AG20443 (cell line): ENCODE measurements at places on chromosomes 5 and 9.

- DNase-seq, result no peak
Measured at GRCh38 chr5:54829102-54829501, 156.3 kb downstream of the ESM1 start.

GRCh38 chr9:129595311-129595741 is 25.6 kb downstream of the C9orf50 start:
- DNase-seq, result peak; percentile 53

- no peak for DNase-seq
Measured at GRCh38 chr9:94478755-94479730, 75.8 kb upstream of the PCAT7 start.

DNA sequence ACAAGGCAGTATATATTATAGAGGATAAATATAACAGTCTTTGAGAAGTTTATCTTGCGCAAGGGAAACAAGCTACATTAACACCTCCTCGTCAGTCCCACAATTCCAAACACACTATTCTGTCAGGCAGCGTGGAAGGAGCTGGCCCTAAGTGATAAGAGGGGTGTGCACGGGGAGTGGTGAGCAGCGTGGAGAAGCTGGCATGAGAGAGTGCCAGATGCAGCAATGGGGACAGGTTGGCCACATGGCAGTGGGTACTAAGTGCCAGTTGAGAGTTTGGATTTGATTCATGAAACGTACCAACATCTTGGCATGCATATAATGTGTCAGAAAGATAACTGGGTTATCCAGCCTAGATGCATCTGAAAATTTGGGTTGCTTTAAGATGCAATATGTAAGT is 460.2 kb downstream of the ICE1 start:
- no peak for DNase-seq

DNA sequence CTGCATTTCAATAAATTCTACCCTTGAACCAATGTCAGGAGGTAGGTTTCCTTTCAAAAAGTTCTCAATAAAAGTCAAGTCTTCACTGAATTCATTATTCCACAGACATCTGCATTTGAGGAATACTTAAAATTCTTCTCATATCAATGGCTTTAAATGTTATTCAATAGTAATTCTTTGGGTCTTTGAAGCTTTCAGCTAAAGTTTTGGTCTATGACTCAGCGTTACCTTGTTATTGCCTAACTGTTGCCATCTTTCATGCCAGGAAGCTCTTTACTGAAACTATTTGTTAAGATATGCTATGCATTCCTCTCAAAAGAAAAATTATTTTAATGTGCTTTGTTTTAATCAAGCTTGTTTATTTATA is 170.5 kb downstream of the NNT start:
- DNase-seq, result peak; percentile 44

- DNase-seq, result peak; percentile 90
Measured at GRCh38 chr5:33049842-33050241, 338.7 kb downstream of the NPR3 start.

GRCh38 chr5:17436350-17436749 is 61.7 kb upstream of the TAF11L2 start:
- DNase-seq, result no peak

DNA sequence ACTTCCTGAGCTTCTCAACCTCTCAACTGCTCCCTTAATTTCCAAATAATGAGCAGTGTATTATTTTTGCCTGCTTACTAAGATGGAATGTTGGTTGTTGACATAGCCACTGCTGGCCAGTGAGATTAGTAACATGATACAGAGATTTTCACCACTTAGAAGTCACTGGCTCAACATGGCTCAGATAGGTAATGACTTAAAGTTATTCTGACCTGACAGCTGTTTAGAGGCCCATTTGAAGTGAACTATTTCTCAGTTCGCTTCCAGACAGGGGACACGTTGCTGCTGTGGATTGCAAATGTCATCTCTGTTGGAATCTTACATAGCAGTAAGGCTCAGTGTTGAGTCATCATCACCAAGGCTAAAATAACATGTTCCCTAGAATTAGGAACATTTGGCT is 490.2 kb downstream of the TLE4 start:
- peak; percentile 72 for DNase-seq

DNA sequence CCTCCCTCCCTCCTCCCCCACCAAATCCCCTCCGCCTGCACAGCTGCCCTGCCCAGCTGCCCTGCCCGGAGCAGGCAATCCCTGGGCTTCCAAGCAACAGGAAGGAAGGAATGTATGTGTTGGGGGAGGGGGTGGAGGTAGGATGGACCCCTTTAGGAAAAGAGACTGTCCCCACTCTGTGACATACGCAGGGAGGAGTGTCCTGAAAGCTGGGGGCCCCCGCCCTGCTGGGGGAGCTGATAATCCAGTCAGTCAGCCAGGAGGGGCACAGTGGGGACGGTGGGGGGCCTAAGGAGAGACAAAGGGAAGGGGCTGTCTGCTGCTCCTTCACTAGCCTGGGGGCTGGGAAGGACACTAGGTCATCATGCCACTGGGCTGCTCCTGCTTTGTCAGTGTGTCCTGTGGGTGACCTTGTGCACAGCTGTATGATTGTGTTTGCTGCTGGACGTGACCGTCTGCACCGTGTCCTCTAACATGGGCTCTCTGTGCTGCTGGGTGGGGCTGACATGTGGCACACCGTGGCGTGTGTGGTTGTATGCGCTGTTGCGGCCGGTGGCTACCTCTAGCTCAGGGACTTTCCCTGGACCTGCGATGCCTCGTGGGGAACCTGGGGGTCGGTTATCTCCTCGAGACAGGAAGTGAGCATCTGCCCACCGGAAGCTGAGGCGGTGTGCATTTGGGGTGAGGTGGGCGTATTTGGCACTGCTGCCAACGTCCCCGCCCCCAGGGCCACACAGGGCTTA is 3.0 kb downstream of the N4BP3 start:
- no peak for DNase-seq

- DNase-seq, result no peak
Measured at GRCh38 chr5:58958701-58959100, 375.8 kb downstream of the RAB3C start.

DNA sequence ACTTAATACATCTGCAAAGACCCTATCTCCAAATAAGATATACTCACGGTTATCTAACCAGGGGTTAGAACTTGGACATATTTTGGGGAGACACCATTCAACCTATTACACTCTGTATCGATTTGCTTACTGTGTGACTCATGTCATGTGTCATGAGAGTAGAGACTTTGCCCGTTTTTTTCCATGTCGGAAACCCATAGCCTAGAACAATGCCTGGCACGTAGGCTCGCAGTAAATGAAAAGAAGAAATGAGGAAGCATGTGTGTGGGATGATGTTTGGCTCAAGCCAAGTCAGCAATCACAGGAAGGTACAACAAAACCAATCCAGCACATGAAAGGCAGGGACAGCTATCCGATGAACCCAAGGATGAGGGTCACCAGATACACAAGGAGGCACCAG is 94.6 kb upstream of the DNAH5 start:
- no peak for DNase-seq

GRCh38 chr5:54049963-54050362 is 260.4 kb downstream of the ARL15 start:
- DNase-seq, result peak; percentile 37

DNA sequence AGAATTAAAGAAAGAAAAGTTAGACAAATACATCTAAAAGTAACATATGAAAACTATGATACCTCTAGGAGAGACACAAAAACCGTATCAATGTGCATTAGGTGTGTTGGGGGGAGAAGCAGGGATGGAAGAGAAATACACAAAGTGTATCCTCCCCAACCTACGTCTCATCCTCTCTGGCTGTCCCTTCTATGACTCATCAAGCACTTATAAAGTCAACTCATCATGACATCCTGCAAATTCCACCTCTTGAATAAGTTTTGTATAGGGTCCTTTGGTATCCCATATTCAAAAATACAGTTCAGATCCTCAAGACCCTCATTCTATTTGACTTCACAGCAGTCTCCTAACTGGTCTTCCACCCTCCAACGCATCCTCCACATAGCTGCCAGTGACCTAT is 917.6 kb upstream of the DMAC1 start:
- DNase-seq, result no peak

DNA sequence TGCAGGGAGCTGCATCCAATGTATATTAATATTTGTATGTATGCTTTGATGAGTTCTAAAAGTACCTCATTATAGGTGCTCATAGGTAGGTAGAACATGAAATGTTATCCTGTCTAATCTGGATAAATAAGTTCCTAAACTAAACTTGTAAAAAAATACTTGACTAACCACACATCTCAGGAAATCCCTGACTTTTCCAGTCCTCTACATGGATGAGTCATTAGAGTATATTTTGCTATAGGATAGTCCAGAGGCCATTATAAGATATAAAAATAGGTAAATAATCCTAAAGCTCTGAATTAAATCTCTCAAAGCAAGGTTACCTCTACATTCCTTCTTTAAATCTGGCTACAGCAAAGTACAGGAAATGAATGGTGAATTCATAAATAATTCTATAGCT is 404.3 kb downstream of the RAB3C start:
- no peak for DNase-seq

DNA sequence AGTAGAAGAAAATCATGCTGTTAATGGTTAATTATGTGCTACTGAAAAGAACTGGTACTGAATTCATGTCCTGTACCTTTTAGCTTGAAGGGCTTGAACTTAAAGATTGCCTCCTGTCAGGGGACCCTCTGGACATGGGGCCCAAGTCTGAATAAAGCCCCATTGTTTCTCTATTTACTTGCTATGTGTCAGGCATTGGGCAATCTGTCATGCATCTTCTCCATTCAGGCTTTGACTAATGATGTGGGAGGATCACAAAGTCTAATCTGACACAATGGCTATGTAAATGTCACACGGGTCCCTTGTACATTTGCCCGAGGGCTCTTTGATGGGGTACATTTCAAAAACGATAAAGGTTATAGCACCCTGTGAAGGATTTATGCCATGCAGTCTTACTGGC is 64.0 kb upstream of the TUSC1 start:
- DNase-seq, result no peak

DNA sequence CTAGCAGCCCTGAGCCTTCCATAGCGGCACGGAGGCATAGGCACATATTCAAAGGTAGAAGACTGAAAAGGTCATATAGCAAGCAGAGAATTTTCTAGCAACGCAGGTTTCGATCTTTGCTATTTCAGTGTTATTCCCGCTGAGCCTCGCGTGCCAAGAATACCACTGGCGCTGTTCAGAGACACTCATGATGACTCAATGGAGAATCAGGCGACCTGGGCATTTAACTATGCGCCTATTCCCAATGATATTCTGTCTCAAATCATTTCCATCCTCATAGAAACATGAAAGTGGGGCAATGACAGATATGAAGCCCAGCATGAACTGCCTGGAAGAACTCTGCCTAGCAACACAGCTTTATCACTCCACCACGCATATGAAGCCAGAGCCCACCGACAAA is 59.9 kb downstream of the EFNA5 start:
- no peak for DNase-seq

GRCh38 chr5:58133631-58134296 is 326.1 kb downstream of the PLK2 start:
- peak; percentile 50 for DNase-seq

DNA sequence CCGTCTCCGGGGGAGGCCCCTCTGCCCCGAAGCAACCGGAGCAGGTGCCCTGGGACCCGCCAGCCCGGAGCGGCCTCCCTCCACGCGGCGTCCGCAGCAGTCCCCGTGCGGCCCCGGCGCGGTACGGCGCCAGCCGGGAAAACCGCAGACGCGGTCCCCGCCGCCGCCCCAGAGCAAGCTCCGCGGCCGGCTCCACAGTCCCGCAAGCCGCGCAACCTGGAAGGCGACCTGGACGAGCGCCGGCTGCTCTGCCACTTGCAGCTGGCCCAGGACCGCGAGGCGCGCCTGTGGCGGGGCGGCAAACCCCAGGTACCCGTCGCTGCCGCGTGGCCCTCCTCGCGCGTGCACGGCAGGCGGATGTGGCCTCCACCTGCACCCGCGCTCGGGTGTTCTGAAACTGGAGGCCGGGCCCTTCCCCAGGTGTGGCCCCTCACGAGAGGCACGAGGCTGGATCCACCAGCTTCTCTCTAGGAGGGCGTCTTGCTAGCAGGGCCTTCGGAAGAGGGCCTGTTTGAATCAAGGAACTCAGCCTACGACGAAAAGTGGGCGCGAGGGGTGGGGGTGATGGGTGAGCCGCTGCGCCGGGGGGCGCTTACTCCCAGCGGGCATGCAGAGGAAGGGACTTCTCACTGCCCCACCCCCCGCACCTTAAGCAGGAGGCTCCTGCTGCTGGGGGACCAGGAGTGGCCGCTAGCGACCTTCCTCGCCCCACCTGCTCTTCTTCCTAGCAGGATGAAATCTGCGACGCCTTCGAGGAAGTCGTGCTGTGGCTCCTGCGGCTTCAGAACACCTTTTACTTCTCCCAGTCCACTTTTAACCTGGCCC is 602 bp downstream of the CCNI2 start:
- DNase-seq, result no peak

GRCh38 chr5:173229966-173230689 is 4.9 kb downstream of the NKX2-5 start:
- no peak for DNase-seq

- DNase-seq, result no peak
Measured at GRCh38 chr5:149804478-149805450, 74.7 kb downstream of the PPARGC1B start.

- peak; percentile 73 for DNase-seq
Measured at GRCh38 chr5:142817949-142818431, 47.8 kb downstream of the ARHGAP26 start.

GRCh38 chr5:159286420-159287035 is 23.4 kb downstream of the UBLCP1 start:
- peak; percentile 42 for DNase-seq

DNA sequence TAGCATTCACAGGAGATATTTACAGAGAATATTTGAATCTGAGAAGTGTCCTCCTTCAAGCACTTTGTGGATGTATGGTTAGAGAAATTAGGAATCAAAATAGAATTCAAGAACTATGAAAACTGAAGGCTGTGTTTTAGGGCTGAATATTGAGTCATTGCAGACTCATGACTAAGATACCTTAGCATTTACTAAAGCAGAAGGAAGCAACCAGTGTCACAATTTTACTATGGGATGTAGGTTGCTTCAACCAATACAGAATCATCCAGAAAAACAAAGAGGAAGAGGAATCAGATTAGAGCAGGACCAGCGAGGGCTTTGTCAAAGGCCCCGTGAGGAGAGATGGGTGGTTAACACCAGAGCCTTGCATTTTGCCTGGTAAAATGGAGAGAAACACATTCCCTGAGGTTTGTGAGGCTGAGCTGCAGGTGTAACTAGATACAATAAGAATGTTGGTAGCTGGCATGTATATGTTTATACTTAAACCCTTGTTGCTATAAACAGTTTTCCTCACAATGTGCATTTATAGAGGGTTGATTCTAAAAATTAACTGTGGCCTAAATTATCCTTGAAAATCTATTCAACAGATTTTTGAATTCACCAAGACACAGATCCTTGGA is 518.1 kb downstream of the AGTPBP1 start:
- peak; percentile 58 for DNase-seq

DNA sequence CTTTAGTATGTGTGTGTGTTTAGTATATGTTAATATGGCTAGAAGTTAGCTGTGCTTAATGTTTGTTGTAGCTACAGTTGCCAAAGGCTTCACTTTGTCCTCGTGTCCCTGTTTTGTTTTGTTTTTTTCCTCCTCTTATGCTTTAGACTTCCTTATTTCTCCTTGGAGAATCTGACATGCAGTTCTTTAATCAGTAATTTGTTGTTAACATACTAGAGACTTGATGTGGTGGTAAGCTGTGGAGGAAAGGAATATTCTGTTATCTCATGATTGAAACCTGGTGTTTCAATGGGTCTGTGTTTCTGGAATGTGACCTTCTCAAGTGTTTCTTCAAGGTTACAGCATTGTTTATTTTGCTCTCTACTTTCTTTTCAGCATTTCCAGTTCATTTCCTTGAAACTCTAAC is 515.6 kb upstream of the ST8SIA4 start:
- DNase-seq, result no peak
